CD4-positive, alpha-beta T cell treated with Interleukin-4 for 1 hour (primary cell): ENCODE measurements at places on chromosomes 5 and 9.

GRCh38 chr9:107548298-107549142, 59.0 kb upstream of the KLF4 start:
- no peak for DNase-seq

DNA sequence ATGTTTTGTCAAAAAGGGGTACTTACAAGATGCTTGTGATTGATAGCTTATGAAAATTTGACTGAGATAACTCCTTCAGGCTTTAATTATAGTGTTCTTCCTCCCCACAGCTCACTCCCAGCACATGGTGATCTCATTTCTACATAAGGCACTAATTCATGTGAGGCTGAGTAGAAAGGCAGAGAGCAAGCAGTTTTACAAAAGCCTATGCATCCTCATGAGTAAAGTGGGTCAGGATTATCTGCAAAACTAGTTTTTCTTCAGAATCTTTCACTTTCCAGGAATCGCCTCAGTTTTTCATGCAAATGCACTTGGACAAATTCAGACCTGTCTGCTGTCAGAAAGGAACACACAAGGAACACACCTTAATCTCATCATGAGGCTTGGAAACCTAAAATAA, 92.1 kb upstream of the FBN2 start:
- no peak for DNase-seq

- DNase-seq: no peak
Observed at GRCh38 chr5:124504081-124504916, 242.1 kb downstream of the ZNF608 start.

- no peak for DNase-seq
Observed at GRCh38 chr5:30100148-30100713, 1093.3 kb upstream of the CDH6 start.

GRCh38 chr9:3736161-3736560, 210.4 kb upstream of the RFX3 start:
- DNase-seq: no peak

GRCh38 chr9:124784509-124784908, 7.6 kb downstream of the OLFML2A start:
- DNase-seq: no peak

DNA sequence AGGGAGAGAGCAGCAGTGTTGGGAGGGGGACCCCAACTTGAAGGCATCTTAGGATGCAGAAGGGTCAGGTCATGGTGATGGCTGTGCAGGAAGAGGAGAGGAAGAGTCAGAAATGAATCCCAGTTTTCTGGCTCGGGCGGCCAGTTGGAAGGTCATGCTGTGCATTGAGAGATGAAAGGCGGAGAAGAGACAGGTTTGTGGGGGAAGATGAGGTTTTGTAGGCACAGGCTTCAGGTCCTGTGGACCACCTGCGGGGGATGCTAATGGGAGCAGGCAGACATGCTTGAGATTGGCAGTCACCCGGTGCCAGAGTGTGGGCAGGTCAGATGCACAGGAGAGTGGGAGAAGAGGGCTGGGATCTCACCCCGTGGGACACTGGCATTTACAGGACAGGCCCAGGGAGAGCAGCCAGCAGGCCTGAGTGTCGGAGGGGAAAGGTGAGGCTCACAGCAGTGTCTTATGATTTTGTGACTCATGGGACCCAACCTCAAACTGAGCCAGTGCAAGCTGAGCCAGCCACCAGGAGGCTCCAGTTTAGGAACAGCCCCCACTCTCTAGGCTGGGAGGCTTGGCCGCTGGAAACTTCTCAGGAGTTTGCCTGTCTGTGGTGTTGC, 17.5 kb downstream of the STXBP1 start:
- DNase-seq: no peak
